ENCODE measurements at places on chromosomes 3 and 15.

DNA sequence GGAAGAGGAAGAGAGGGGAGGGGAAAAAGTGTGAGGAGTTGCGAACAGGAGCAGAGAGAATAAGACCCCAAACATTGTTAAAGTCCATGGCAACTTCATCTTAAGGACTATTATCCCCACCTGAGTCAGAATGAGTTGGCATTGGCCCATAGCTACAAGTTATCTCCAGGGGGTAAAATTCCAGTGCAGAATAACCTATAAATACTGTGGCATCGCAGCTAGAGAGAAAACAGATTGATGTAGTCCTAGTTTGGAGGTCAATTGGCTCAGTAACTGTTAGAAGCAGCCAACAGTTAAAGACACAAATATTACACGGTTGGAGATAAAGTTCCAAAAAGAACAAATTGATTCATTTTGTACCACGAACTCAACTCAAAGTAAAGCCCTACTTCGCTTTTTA is 313.9 kb upstream of the CCDC54 start:
- DNase-seq, result peak; percentile 22

DNA sequence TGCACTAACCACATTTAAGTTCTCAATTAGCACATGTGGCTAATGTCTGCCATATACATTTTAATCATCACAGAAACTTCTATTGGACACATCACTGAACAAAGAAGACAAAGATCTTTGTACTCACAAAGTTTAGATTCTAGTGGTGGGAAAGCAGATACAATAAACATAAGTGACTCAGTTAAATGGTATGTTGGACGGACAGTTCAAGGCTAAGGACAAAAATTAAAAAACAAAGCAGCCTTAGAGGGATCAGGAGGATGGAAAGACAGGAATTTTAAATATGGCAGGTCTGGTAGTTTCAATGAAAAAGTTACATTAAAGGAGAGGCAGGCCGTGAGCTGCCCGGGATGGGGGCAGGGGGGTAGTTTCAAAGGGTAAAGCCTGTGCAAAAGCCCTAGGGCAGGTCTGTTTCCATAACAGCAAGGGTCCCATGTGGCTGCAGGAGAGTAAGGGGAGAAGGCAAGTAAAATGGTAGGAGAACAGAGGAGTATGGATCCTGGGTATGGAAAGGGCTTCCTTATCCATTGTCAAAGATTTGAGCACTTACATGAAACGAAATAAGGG is 220.7 kb downstream of the FHIT start:
- no peak for DNase-seq

DNA sequence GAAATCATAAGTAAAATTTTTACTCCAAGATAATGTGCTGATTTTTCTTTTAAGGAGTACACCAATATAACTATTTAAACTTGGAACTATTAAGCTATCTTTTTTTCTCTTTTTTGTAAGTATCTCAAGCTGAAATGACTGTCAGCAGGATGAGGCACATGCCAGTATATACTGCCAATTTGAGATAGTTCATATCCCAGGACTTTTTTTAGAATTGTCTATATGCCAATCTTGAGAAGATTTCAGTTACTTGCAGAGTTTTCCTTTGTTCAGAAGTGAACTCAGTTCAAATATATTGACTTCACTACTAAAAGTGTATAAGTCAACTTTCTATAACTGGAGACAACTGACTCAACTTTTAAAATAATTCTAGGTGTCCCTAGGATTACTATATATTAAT is 181.7 kb upstream of the ZNF717 start:
- no peak for DNase-seq

DNA sequence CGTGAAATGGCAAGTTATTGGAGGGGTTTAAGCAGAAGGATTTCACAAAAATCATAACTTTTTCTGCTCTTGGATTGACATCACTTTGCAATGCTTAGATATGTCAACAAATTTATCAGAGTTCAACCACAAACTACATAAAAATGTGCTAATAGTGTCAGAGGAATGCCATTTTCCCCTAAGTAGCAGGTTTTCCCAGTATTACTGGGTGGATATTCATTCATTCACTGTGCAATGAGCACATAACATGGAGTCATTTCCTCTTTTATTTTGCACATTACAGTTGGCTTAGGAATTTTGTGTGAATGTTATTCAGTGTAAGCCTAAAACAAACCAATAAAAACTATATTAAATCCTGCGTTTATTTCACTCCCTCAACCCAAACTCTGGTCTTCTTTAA is 537.3 kb upstream of the MCTP2 start:
- DNase-seq, result no peak

- no peak for DNase-seq
These were observed 19.7 kb downstream of the FAM107A start for GRCh38 chr3:58557491-58557890.
